GM19239 (cell line): ENCODE measurements at places on chromosomes 3 and 15.
A peak's percentile ranks its signal among the peaks of the same experiment; 100 is the strongest.

- no peak for DNase-seq
Measured at GRCh38 chr3:63135367-63135766, 142.7 kb upstream of the SYNPR start.

GRCh38 chr3:48702320-48702920 is 14.6 kb downstream of the IP6K2 start:
- no peak for DNase-seq

DNA sequence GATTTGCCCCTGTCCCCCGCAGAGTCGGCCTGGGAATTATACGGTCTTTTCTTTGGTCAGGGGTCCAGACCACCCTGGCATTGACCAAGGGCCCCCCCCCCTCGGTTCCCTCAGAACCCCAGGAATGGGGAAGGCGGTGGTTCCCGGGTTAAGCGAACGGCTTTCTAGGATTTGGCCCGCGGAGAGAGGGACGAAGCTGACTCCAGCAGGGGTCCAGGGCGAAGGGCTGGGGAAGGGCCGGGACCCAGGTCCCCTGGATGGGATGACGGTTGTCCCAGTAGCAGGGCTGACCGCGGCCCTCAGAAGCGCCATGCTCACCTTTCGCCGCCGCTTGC is 274 bp downstream of the RRP9 start:
- no peak for DNase-seq

- peak; percentile 73 for DNase-seq
Measured at GRCh38 chr3:129383292-129383860, 45.1 kb downstream of the EFCAB12 start.

DNA sequence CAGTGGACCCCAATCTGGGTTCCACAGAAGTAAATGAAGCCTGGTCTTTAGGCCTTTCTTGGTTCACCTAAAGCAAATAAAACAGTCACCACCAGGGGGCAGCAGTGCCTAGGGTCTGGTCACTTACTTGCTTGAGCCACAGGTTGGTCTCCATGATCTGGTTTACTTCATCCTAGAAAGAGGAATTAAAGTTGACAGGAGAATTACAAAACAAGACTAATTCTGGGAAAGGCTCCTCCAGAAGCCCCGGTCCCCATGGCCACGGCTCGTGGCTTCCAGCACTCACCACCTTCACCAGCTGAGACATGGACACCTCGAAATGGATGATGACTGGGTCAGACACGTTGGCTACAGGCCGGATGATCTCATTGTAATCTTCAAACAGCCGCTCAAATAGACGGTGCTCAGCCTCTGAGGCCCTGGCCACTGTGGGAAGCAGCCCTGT is 2.3 kb downstream of the CHRNA3 start:
- DNase-seq: peak; percentile 84

- DNase-seq: no peak
Measured at GRCh38 chr3:177300842-177301241, 103.6 kb upstream of the TBL1XR1 start.

GRCh38 chr3:11638495-11639358 is 5.0 kb downstream of the VGLL4 start:
- DNase-seq: no peak

- no peak for DNase-seq
Measured at GRCh38 chr3:160545504-160545871, 19.9 kb downstream of the KPNA4 start.

GRCh38 chr15:33753012-33753411 is 215.3 kb upstream of the CHRM5 start:
- no peak for DNase-seq

GRCh38 chr3:104521606-104522336 is 844.9 kb upstream of the ALCAM start:
- no peak for DNase-seq

DNA sequence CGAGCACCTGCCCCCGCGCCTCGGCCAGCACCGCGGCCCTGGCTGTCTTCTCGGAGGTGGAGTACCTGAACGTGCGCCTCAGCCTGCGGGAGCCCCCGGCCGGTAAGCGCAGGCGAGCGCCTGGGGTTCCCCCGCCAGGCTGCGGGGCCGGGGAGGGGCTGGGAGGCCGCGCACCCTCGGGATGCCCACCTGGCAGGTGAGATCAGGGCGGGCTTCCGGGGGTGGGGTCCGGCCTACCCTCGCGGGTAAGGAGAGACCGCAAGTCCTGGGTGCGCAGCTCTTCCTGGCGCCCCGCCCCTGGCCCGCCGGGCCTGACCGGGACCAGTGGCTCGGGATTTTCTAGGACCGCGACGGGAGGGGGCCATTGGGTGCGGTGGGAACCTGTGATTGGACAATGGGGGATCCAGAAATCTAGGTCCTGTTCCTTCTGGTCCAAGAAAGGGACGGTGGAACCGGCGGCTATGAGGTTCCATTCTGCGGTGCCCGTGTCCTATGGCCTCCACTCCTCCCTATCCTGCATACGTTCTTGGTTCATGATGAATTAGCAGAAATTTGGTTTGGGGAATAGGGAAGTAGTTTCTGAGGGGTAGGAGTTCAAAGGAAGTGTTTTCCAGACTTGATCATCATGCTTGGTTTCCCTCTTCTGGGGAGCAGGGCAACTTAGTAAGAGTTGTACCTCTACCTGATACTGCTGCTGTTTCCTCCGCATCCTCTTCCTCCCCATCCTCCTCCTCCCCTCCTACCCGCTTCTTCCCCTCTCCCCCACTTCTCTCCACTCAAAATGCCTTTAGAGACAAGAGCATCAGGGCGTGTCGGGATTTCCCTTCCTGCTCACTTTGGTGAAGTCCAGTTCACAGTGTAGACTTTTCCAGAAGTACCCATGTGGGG is 808 bp downstream of the ARRDC4 start:
- DNase-seq: no peak

DNA sequence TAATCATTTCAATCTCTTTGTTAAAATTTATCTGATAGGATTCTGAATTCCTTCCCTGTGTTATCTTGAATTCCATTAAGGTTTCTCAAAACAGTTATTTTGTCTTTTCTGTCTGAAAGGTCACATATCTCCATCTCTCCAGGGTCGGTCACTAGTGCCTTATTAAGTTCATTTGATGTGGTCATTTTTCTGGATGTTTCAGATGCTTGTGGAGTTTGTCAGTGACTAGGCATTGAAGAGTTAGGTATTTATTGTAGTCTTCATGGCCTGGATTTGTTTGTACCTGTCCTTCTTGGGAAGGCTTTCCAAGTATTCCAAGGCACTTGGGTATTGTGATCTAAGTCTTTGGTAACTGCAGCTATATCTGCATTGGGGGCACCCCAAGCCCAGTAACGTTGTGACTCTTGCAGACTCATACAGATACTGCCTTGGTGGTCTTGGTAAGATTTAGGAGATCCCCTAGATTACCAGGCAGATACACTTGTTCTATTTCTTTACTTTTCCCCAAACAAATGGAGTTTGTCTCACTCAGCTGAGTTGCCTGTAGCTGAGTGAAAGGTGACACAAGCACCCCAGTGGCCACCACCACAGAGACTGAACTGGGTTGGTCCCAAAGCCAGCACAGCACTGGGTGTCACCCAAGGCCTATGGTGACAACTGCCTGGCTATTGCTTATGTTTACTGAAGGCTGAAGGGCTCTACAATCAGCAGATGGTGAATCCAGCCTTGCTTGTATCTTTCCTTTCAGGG is 18.9 kb upstream of the SLC27A2 start:
- DNase-seq: no peak

GRCh38 chr3:13077431-13078162 is 4.4 kb upstream of the IQSEC1 start:
- DNase-seq: no peak

GRCh38 chr3:114331007-114331406 is 37.2 kb downstream of the TIGIT start:
- DNase-seq: no peak

DNA sequence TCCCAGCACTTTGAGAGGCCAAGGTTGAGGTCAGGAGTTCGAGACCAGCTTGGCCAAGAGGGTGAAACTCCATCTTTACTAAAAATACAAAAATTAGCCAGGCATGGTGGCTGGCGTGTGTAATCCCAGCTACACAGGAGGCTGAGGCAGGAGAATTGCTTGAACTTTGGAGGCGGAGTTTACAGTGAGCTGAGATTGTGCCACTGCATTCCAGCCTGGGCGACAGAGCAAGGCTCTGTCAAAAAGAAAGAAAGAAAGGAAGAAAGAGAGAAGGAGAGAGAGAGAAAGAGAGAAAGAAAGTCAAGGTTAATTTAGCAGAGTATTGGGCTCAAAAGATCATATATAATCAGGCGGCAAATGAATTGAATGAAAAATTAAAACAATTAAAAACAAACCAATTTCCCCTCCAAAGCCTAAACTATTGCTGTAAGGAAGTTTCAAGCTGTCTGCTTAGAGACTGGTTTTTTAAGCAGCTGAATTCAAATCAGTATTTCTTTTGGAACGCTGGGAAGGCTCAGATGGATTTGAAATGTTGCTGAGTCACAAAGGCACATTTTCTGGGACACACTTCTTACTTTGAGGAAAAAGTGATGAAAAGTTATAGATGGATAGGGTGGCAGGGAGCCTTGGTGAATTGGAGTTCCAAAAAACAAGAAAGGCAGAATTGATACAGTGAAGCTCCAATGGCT is 81.3 kb upstream of the BHLHE40 start:
- no peak for DNase-seq

- no peak for DNase-seq
Measured at GRCh38 chr3:67937498-67938118, 283.2 kb upstream of the SUCLG2 start.

- DNase-seq: no peak
Measured at GRCh38 chr3:15800327-15800726, 2.5 kb upstream of the ANKRD28 start.

- DNase-seq: no peak
Measured at GRCh38 chr3:134476306-134476705, 9.5 kb downstream of the ANAPC13 start.

DNA sequence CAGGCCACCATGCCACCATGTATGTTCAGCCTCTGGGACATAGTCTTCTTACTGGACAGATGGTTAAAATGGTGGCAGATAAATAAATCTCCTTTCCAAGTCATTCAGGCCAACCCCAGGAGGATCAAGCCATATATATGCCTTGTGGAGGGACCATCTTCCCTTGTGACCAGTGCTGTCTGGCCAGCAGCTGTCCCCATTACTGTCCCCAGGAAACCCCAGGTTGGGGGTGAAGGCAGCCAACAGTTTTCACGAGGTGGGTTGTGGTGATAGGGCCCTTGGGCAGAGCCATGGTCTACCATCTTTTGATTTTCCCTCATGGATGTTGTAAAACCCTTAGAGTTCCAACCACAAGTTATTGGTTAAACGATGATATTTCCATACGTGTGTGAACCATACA is 48.7 kb upstream of the PCSK6 start:
- DNase-seq: no peak

- no peak for DNase-seq
Measured at GRCh38 chr3:177181418-177181817, 15.9 kb downstream of the TBL1XR1 start.

GRCh38 chr3:26099692-26100091 is 309.8 kb downstream of the OXSM start:
- DNase-seq: no peak

GRCh38 chr3:115341208-115341607 is 194.1 kb upstream of the ZBTB20 start:
- DNase-seq: no peak

- DNase-seq: no peak
Measured at GRCh38 chr15:89506026-89506686, 9.8 kb upstream of the RHCG start.

GRCh38 chr3:7800006-7800780 is 701.4 kb upstream of the LMCD1 start:
- no peak for DNase-seq

DNA sequence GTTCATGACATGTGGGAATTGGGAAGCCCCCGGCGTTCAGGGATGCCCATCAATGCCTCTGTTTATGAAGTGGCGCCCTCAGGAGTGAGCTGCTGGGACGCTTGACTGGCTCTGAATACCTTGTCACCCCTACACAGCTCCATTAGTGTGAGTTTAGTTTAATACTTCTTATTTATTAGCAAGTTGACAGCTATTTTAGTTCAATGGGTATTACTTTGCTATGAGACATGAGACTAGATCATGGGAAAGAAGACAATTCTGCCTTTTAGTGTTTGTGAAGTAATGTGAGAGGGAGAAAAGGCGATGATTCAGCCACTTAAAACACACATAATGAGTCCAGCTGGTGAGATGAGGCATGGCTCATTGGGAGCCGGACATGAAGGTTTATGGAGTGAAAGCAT is 678.5 kb downstream of the NR2F2 start:
- DNase-seq: no peak

DNA sequence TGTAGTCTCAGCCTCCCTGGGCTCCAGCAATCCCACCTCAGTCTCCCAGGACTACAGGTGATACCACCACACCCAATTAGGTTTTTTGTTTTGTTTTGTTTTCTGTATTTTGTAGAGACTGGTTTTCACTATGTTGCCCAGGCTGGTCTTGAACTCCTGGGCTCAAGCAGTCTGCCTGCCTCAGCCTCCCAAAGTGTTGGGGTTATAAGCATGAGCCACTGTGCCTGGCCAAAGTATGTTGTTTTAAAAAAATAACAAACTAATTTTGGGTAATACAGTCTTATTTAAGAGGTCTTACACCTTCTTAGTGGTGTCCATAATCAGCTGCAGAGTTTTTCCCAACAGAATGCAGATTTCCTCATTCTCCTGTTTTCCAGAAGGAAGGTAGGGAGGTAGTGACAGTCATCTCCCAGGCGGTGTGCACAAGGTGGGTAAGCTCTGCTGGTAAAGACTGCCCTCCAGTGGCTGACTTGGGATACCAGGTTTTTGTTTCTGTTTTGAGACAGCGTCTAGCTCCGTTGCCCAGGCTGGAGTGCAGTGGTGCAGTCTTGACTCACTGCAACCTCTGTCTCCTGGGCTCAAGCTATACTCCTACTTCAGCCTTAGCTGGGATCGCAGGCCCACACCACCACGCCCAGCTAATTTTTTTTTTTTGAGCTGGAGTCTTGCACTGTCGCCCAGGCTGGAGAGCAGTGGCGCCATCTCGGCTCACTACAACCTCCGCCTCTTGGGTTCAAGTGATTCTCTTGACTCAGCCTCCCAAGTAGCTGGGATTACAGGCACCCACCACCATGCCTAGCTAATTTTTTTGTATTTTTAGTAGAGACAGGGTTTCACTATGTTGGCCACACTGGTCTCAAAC is 58.4 kb downstream of the MAP6D1 start:
- peak; percentile 47 for DNase-seq

GRCh38 chr3:193981504-193981903 is 154.4 kb upstream of the HES1 start:
- no peak for DNase-seq

GRCh38 chr3:177196456-177197040 is 734 bp downstream of the TBL1XR1 start:
- peak; percentile 46 for DNase-seq

DNA sequence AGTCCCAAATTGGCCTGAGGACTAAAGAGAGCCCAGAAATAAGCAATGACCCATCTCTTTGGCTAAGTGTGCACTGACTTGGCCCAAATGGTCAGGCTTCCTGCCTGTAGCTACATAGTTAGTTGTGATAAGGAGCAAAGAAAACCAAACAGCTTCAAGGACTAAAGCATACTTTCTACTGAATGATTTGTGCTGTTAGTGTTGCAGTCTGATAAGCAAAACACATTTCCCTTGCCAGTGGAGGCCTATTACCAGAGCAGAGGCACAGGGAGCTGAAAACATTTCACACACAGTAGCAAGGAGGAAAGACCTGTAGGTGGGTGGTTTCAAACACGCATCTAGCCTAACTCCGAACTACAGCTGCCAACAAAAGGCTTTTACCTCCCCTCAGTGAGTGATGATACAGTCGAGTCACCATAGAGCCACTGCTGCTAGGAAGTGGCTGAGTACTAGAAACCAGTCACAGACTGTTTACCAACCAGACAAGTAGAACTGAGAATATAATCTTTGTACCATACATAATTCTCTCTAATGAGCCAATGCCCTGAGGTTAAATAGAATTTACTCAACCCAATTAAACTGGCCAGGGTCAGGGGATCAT is 222.3 kb upstream of the THBS1 start:
- peak; percentile 2 for DNase-seq
